ENCODE measurements at places on chromosomes 12 and 14.

DNA sequence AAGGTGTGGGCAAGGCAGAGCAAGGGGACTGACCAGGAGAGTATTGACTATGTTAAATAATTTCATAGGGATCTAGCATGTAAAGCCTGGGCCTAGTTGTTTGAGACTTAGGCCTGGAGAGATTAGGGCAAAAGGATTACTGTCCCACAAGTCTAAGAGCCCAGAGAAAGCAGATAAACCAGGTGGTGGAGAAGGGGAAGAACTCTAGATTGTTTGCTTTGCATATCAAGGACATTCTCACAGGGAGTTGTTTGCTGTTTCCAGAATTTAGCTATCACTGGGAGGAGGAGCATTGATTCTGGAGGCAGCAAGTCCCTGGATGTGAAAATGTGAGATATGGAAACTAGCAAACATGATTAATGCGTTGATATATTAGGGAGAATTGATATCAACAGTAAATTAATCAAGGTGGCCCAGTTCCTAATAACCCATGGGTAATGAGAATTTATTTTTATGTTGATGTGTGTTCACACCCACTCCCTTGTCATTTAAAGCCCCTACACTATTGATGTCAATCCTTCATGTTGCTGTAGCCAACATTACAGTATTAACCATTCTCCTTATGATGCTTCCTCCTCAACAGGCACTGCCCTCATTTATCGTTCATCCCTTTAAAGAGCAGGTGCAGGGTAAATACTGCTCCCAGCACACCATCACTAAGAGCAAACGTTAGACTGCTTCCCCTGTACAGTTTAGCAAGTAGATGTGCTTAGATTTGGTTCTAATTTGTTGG lies 1666.7 kb upstream of the FLRT2 start:
- no peak for DNase-seq

- peak; percentile 38 for DNase-seq
Observed at GRCh38 chr14:96098309-96098998, 59.3 kb downstream of the C14orf132 start.

GRCh38 chr12:114439261-114439683 lies 33.3 kb upstream of the TBX5 start:
- DNase-seq, result no peak

- no peak for DNase-seq
Observed at GRCh38 chr12:58097741-58098140, 156.4 kb downstream of the ATP23 start.

DNA sequence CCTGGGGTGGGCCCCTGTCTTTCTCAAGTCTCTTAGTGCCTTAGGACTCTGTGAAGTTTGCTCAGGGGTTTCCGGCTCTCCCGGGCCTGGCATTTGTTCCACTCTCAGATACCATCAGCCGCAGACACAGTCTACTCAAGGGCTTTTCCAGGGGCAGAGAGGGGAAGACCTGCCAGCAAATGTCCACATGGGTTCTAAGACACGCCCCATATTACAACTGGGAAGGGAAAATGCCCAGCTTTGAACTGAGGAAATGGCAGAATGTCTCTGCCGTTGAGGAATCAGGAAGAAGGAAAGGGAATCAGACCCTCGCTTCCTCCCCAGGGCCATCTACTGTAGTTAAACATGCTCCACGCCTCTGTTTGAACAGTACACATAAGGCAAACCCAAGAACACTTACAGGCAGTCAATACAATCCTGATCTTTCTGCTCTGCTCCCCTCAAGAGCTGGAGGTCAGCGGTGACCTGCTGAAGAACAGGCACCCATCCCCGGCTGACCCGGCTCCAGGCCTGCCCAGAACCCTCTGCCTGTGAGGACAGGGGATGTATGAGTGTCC lies 7.9 kb downstream of the CCDC85C start:
- DNase-seq, result no peak

GRCh38 chr12:31118347-31119191 lies 44.9 kb downstream of the DDX11 start:
- no peak for DNase-seq

- no peak for DNase-seq
Observed at GRCh38 chr12:93657071-93657470, 20.1 kb upstream of the CRADD start.

GRCh38 chr14:30855345-30856037 lies 18.9 kb upstream of the COCH start:
- DNase-seq, result no peak

DNA sequence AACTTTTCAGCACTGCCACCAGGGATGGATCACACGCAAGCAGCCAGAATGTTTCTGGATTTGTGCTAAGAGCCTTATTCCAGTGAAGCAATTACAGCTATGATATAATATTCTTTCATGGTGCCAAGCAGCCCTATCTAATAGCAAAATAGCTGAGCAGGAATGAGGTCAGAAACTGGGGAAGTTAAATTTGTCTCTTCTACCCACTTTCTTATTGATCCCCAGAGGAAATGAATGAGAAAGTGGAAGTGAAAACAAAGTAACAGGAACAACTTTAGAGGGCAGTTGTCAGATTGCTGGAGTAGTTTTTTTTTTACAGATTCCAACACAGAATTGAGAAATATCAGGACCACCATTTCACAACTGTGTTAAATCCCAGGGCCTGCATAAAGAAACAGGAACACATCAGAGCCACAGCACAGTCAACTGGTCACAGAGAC lies 44.8 kb downstream of the GCH1 start:
- DNase-seq, result no peak

DNA sequence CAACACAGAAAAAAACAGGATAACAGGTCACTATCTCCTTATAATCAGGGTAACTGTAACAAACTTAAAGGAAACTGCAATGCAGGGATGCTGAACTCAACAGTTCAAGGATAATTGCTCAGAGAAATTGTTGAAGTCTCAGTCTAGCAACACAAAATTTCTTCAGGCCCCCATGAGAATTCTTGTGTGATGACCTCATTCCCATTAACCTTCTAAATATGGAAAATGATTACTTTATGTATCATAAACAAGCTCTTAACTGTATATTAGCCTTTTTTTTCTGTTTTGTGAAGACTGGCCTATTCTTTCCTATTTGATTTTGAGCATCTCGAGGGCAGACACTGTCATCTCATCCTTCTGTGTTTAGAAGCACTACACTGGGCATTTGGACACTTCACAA lies 47.1 kb downstream of the IGF1 start:
- no peak for DNase-seq

DNA sequence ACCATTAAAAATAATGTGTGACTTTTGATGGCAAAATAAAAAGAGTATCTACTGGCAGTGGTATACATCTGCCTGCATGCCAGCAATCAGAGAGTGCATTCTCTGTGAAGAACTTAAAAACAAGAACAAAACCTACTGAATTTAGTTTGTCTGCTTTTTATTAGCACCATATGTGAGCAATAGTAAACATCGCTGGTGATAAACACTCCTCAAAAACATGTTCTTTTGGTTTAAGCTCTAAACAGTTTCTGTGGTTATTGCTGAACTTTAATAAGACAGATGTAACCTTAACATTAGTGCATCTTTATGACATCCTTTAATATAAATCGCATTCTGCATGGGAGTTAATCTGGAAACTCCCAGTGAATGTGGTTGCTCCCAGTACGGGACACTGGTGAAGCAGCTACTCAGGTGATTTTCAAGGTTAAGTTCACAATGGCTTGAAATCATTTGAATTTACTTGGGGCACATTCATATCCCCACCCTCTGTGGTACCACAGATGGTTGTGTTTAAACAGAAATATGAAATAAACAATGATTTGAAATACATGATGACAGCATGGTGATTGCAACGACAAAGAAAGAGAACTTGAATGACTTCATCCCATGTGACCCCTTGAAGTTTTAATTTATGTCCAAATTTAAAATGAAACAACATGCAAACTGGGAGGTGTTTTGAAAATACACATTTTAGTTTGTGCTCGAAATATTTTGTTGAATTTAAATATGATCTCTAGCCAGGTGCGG lies 285.9 kb downstream of the FOXN3 start:
- peak; percentile 31 for DNase-seq

DNA sequence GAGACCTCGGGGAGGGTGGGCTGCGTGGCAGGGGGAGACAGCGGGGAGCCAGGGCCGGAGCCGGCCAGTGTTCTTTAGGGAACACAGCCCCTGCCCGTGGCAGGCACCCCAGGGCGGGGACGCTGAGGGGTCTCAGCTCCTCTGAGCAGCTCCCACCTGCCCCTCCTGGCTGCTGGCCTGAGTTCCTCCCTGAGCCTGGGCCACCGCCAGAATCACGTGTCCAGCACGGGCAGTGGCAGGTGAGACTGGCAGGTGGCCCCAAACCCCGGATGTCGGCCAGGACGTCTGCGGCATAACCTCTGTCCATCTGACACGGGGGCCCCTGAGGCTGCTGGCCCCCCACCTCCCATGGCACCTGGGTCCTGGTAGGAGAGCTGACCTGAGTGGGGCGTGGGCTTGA lies 25.1 kb downstream of the NOC4L start:
- DNase-seq, result no peak

- DNase-seq, result no peak
Observed at GRCh38 chr14:51304438-51304837, 64.4 kb downstream of the TMX1 start.

GRCh38 chr14:67389275-67389674 lies 22.7 kb downstream of the PLEK2 start:
- no peak for DNase-seq

DNA sequence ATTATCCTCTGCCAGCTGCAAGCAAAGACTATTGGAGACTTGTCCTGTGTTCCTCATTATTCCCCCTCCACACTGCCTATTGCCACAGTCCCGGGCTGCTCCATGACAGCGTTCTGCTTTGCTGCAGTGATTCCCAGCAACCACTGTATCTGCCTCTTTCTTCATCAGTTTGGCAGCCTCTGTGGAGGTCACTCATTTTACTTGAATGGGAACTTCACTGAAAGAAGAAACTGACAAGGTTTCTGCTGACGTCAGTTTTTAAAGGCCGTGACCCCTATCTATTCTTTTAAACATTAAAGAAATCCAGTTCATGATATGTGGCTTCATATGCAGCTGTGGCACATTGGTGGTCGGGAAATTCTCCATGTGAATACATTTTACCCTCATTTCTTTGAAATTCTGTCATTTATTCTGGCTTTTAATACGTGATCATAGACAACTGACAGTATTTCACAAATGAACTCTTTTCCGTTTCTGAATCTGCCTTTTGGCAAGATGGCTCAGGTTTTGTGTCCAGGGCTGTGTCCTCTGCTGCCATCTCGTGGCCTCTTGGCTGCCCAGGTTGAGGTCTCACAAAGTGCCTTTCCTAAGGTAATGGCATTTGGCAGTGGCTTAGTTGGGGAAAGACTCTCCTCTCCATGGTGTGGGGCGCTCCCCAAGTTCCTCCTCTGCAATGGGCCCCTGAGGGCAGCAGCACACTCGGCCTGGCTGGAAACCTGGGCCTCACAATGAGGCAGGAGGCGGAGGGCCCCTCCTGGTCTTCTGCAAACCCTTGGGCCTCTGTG lies 5.8 kb downstream of the TMEM253 start:
- no peak for DNase-seq

- DNase-seq, result no peak
Observed at GRCh38 chr12:104909761-104910160, 48.3 kb downstream of the SLC41A2 start.

GRCh38 chr14:33570694-33571310 lies 380.1 kb downstream of the EGLN3 start:
- DNase-seq, result no peak

GRCh38 chr12:125271892-125272291 lies 206.7 kb downstream of the AACS start:
- DNase-seq, result no peak

DNA sequence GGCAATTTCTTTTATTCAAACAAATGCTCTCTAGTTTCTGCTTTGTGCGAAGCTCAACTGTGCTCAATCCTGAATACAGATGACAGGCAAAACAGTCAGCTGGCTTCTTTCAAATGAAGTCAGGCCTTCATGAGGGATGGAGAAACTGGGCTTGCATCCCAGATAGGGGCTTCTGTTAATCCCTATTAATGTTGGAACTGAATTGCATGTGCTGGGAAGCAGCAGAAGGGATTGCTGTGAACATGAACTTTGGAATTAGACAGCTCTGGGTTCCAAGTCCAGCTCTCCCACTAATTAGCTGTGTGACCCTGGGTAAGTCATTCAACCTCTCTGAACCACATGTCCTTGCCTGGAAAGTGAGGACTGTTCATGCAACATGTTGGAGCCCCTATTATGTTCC lies 21.1 kb upstream of the CORO1C start:
- no peak for DNase-seq

GRCh38 chr12:91276509-91276908 lies 93.9 kb upstream of the DCN start:
- peak; percentile 29 for DNase-seq

DNA sequence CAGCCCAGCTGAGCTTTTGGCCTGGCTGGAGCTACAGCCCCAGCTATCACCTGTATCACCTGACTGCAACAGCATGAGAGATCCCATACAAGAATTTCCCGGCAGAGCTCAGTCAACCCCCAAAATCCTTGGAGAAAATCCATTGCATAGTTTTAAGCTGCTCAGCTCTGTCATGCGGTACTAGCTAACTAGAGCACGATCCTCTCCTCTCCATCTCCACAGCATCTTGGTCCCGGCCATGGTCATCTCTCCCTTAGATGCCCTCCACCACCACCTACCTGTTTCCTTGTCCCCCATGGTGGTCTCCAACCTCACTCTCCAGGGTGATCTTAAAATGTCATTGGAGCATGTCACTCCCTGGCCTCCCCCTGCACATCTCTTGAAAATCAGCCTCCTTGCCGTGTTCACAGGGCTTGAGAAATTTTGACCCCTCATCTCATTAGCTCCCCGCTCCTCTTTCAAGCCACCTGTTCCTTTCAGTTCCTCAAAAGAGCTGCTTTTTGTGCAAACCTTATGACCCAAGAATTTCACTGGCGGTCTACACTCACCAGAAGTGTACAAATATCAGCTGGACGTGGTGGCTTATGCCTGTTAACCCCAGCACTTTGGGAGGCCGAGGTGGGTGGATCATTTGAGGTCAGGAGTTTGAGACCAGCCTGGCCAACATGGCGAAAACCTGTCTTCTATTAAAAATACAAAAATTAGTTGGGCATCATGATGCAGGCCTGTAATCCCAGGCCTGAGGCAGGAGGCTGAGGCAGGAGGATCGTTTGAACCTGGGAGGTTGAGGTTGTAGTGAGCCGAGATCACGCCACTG lies 8.1 kb upstream of the CLMN start:
- DNase-seq, result no peak

DNA sequence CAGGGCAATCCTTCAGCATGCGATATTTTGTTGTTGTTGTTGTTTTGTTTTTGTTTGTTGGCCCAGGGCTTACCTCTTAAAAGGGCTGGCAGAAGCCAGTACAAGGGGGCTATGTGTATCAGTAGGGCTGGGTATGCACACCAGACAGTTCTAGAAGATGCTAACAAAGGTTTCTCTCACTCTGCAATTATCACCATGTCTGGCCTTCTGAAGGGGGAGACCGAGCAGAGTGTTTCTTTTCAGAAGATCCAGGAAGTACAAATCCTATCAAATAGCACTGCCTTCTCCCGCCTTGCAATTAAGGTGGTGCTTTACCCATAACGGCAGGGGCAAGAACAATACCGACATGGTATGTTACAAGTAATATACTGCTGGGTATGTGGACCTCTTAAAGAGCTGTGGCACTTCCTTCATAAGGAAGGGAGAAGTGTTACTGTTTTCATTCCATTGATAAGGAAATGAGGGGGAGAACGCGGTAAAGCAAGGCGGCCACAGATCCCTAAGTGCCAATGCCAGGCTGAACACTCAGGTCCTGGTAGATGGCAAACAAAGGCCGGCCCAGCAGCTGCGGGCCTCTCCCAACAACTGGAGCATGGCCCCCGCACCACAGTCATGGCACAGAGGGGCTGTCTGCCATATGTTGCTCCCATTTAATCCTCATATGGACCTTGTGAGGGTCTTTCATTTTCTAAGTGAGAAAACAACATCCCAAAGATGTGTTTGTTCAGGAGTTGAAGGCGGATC lies 19.2 kb upstream of the CACNA2D4 start:
- no peak for DNase-seq
